ENCODE measurements at places on chromosomes 13 and 19.

DNA sequence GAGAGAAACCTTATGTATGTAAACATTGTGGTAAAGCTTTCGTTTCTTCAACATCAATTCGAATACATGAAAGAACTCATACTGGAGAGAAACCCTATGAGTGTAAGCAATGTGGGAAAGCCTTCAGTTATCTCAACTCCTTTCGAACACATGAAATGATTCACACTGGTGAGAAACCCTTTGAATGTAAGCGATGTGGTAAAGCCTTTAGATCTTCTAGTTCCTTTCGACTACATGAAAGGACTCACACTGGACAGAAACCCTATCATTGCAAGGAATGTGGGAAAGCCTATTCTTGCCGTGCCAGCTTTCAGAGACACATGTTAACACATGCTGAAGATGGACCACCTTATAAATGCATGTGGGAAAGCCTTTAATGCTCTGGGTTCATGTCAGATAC is 24.7 kb downstream of the ZNF136 start:
- DNase-seq, result no peak

GRCh38 chr13:110046811-110047210 is 260.1 kb downstream of the COL4A1 start:
- no peak for DNase-seq

DNA sequence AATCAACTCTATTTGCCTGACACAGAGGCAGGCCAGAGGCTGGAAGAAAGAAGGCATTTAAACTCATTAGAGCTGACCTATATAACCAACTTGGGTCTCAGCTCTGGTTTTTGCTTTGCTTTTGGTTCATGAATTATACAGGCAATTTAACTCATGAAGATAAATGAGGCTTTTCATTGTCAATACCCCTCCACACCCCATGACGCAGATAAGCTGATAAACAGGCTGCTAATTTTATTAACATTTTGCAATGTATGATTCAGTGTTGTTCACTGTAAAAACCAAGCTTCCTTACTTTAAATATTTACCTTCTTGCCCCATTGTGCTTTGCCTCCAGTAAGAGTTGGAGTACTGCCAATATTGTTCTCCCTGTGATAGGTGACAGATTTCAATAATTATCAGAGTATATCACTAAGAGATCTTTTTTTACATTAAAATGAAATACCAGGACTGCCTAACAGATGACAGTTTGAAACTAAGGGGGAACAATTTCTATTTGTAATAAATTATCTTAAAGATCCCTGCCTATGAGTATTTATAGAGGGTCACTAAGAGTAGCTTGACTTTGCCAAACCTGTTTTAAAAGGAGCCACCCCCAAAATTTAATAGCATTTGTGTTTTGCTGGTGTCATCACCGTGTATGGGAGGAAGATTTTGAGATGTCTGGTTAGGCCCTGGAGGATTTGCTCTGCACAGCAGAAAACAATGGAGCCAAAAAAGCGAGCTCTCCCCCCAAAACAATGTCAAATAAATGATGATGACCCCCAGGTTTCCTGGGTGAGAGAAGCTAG is 472.7 kb upstream of the NBEA start:
- DNase-seq, result no peak

- no peak for DNase-seq
Observed at GRCh38 chr13:109773786-109774185, 12.6 kb downstream of the IRS2 start.

- no peak for DNase-seq
Observed at GRCh38 chr13:51768378-51768921, 35.5 kb downstream of the DHRS12 start.

GRCh38 chr19:13684021-13684420 is 80.3 kb upstream of the MRI1 start:
- DNase-seq, result no peak

- no peak for DNase-seq
Observed at GRCh38 chr13:30936971-30937370, 4.5 kb downstream of the TEX26 start.

DNA sequence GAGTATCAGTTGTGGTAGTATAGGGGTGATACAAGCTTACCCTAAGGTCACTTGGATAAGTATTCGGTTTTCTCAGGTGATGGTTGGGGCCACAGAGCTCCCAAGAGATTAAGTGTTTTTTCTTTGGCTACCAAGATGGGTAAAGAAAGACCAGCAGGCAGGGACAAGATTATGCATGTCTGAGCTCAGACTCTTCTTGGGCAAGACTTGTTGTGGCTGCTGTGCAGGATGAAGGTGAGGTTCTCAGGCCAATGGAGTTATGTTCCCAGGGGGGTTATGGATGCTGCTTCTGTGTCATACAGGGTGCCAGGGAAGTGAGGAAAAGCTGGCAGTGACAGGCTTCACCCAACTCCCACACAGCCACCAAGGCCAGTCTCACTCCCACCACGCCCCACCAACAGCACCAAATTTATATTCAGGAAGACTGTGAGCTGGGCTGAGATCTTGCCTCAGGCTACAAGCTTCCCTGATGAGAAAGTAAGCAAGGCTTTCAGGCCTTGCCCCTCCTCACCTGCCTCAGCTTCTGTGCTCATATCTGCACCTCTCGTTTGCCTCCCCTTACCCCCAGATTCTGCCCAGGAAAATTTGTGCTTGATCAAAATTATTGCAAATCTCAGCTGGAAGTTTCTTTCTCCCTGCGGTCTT is 511.8 kb upstream of the SLITRK1 start:
- no peak for DNase-seq

DNA sequence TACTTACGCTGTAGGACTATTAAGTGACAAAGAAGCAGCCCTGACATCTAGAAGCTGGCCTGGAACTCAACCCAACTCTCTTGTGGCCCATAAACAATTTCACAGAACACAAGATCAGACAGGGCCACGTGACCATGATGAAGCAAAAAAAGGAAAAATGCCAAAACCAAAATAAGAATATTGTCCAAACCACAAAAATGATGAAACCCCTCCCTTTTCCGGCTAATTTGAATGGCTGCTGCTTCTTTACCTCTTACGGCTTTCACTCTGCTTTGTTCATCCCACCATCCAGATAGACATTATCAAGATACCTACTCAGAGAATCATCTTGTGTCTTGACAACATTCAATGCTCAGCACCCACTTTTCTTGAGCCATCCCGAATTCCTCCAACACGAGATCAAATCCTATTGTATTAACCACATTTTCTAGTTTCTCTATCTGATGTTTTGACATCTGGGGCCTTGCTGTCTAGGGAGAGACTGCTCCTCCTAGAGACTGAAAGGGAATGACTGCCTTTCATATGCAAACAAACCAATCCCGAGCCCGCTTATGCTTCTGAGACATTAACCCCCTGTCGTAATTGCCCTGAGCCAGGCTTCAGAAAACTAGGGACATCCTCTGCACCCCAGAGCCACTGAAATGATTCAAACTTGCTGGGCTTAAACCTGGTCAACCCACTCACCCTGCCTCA is 186.3 kb downstream of the TDRD3 start:
- DNase-seq, result no peak

DNA sequence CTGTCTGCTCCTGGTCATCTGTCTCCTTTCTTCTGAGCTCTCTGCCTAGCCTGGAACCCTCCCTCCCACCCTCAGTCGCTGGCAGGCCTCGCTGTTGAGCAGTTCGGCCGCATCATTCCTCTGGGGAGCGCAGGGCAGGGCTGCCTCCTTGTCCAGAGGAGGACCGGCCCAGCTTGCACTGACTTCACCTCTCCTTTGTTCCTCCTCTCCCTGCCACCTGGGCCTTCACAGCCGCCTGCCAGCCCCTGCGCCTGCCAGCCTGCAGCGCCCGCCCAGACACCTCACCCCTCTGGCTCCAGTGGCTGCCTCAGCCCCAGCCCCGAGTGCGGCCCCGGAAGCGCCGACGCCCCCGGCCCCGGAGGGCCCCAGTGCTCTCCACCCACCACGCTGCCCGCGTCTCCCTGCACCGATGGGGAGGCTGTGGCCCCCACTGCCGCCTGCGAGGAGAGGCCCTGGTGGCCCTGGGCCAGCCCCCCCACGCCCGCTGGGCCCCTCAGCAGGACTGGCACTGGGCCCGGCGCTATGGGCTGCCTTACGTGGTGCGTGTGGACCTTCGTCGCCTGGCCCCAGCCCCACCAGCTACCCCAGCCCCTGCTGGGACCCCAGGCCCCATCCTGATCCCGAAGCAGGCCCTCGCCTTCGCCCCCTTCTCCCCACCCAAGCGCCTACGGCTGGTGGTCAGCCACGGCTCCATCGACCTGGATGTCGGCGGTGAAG is 7.2 kb downstream of the KMT5C start:
- no peak for DNase-seq

- DNase-seq, result no peak
Observed at GRCh38 chr13:73421310-73421912, 362.6 kb downstream of the KLF5 start.

DNA sequence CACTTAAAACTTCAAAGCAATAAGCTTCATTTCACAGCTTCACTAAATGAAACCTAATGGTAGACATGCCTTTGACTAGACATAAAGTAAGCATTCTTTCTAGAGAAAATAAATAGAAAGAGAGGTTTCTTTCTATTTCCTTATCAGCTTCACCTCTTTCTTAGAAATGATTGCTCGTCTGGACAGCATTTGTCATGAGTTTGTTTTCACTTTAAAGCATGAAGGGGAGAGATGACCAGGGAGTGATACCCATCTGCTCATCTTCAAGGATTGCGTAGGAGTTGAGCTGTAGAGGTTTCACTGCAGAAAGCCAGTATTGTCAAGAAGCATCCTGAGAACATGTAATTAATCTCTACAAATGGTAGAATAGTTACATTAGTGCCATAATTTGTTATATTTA is 61.3 kb downstream of the COL4A2 start:
- no peak for DNase-seq

- DNase-seq, result no peak
Observed at GRCh38 chr19:13079542-13079986, 23.1 kb downstream of the LYL1 start.

- DNase-seq, result no peak
Observed at GRCh38 chr19:54475706-54476105, 2.6 kb upstream of the CDC42EP5 start.

- no peak for DNase-seq
Observed at GRCh38 chr13:111121506-111121905, 6.4 kb downstream of the ARHGEF7 start.

- DNase-seq, result peak; percentile 53
Observed at GRCh38 chr19:16369664-16370576, 45.3 kb downstream of the KLF2 start.

DNA sequence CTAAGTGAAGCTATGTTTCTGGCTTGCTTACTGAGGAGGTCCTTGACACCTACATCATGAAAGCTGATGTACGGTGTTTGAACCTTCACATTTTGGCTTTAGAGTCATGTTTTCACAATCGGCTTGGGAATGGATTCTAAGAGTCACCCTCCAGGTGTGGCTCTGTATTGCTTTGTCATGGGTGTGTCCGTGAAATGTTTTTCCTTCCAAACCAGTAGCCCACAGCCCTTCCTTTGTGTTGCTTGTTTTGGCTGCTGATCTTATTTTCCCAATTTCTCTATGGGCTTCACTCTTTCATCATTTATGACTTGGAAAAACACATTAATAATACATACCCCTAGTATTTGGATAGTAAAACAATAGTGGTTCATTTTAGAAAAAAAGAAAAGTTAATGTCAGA is 240.6 kb downstream of the GGACT start:
- no peak for DNase-seq

DNA sequence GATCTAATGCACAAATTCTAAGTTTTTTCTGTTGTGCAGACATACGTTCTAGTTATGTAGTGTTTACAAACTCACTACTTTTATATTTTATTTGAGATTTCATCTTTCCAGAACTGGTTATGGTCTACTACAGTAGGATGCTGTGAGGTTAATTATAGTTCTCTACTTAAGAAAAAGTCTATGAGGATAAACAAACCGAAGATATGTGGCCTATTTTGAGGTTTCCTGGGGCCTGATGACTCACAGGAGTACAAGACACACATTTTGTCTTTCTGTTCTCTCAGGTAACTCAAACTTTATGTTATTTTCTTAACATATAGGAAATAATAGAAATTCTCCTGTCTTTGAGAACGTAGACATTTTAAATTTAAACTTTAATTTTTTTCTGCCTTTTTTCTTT is 45.1 kb downstream of the PCDH20 start:
- DNase-seq, result no peak

DNA sequence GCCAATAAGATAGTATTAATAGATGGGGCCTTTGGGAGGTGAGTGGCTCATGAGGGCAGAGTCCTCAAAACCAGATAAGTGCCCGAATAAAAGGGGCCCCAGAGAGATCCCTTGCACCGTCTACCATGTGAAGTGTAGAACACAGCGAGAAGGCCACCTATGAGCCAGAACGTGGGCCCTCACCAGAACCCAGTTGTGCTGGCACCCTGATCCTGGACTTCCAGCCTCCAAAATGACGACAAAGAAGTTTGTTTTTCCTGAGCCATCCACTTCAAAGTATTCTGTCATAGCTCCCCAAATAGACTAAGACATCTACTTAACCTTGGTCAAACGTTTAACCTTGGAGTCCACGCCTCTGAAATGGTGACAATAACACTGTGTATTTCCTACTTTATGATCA is 158.1 kb downstream of the EFNB2 start:
- DNase-seq, result no peak

DNA sequence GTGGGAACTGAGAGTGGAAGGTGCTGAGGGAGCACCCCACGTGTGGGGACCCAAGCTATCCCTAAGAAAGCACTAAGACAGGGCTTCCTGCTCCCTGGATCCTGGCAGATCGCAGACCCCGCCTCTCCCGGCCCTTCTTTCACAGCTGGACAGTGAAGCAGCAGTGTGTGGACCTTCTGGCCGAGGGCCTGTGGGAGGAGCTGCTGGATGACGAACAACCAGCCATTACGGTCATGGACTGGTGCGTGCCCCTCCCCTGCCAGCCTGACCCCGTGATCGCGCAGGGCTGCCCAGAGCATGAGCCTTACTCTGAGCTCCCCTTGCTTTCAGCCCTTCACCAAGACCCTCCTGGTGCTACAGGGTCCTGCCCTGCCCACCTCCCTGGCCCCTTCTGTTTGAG is 2.3 kb downstream of the NCCRP1 start:
- no peak for DNase-seq

- no peak for DNase-seq
Observed at GRCh38 chr13:47158593-47158992, 261.7 kb upstream of the HTR2A start.

Measured in stimulated activated CD4-positive, alpha-beta T cell treated with anti-CD3 and anti-CD28 coated beads, Interleukin-15, amount 100 ng/mL, for 1 hour (primary cell).